Stimulated activated CD4-positive, alpha-beta T cell treated with anti-CD3 and anti-CD28 coated beads, Interleukin-15, amount 100 ng/mL, for 24 hours (primary cell): ENCODE measurements at places on chromosomes 1 and 21.

DNA sequence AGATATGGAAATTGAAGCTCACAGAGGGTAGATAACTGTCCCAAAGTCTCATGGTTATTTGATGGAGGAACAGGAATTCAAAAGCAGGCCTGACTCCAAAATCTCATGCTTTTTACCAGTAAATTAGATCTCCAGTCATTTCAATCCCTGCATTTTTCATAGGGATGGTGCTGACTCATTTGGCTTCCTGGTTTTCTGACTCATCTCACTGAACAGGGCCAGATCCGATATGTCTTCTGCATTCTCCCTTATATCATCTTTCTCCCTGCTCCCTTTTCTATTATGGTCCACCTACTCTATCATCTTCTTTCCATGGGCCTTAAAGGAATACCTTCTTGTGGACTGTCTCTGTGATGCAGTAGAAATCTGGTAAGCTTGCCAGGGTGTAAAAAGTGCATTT lies 187.2 kb downstream of the FGGY start:
- no peak for DNase-seq

DNA sequence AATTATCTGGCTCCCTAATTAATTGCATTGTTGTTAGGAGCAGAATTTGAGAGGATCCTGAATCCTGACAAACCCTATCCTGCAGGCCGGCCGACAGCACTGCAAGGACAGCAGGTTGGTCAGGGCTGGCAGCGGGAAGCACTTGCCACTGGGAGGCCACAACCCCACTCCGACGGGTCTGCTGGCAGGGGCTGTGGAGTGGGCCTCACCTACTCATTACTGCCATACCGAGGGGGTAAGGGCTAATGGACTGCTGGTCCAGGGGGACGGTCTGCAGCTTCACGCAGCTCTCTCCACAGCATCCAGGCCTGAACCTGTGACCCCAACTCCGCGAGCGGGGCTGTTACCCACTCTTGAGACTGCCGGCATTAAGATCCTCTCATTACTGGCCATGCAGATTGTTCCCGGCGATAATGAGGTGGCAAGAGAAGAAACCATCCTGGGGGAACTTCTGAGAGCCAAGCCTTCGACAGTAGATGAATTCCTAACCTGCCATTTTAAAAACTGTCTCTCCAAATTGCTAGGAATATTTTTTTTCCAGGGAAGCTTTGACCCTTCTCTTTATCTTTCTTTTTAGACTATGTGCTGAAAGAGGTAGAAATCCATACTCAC lies 501.3 kb downstream of the OMA1 start:
- no peak for DNase-seq

DNA sequence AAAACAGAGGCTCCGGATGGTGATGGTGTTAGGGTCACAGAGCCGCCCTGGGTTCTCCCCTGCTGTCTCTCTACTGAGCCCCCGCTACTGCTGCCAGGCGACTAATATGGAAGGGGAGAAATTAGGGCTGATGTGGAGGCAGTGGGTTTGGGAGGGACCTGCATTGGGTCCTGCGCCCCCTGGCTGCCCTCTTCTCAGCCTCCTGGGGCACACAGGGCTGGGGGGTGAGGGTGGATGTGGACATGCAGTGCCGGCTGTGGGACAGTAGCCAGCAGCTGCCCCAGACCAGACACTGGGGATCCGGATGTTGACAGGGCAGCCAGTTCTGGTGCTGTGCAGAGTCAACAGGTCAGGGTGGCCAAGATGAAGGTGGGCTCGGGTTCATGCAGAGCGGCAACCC lies 1.5 kb upstream of the CLCNKB start:
- DNase-seq: no peak

GRCh38 chr21:42112857-42113256 lies 41.7 kb downstream of the UMODL1 start:
- no peak for DNase-seq

- DNase-seq: no peak
Observed at GRCh38 chr1:1461721-1462317, 9.7 kb upstream of the ATAD3B start.

DNA sequence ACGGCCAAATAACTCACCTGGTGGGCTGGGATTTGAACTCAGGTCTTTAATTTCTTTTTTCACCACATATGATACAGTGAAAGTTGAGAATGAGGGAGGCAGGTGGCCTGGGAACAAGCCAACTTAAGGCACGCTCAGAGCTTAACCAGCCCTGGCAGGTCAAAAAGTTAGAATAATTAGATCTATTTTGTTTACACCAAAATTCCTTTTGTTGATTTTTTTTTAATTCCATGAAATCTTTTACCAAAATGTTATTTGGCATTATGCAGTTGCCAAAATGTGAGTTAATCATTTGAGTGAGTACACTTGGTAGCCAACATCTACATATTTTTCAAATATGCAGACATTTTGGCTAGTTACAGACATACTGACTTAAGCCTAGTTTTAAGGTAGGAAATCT lies 36.8 kb downstream of the LHX8 start:
- DNase-seq: no peak

- no peak for DNase-seq
Observed at GRCh38 chr1:229318056-229318455, 24.8 kb downstream of the CCSAP start.

- DNase-seq: peak; percentile 75
Observed at GRCh38 chr1:9455487-9456234, 83.6 kb upstream of the SLC25A33 start.

DNA sequence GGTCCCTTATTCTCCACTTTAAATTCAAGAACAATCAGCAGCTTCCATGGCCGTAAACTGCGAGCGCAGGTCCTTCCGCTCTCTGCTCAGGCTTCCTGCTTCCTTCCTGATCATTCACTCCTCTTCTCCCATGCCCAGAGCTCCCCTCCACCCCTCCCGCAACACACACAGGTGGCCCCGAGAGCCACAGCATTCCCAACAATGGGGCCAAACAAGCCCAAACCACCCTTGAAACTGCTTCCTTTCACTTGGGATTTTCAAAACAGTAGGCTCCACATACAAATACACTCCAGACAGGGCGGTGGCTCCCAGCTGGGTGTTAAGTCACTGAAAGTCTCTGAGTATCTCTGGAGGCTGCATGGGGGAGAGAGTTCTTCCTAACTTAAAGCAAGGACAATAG lies 11.4 kb downstream of the FAM89A start:
- no peak for DNase-seq

DNA sequence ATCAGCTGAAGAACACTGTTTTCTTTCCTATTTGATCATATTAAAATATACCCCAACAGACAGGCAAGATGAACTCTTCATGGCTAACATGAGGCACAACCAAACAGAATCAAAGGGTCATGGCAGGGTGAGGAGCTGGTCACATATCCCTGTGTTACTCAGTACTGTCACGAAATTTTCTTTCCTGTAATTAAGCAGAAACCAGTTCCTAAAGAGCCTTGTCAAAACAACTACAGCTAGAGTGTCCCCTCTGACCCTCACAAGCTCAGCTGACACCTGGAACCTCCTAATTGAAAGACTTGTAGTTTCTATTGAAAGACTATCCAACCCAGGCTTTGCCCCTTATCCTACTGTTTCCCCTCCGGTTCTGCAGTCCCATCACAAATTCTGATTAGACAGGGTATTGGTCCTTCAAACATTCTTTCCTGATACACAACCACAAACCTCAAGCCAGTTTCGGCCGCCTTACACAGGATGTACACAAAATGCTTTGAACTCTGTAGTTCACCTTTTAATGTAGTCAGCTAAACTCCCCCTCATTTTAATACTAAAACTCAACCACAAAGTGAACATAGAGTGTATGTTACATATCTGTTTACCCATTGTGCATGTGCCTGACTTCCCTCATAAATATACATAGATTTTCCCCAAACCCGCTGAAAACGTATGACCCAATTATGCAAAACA lies 651.9 kb downstream of the MRPL39 start:
- peak; percentile 2 for DNase-seq

GRCh38 chr1:115262886-115263285 lies 75.2 kb downstream of the NGF start:
- DNase-seq: no peak

DNA sequence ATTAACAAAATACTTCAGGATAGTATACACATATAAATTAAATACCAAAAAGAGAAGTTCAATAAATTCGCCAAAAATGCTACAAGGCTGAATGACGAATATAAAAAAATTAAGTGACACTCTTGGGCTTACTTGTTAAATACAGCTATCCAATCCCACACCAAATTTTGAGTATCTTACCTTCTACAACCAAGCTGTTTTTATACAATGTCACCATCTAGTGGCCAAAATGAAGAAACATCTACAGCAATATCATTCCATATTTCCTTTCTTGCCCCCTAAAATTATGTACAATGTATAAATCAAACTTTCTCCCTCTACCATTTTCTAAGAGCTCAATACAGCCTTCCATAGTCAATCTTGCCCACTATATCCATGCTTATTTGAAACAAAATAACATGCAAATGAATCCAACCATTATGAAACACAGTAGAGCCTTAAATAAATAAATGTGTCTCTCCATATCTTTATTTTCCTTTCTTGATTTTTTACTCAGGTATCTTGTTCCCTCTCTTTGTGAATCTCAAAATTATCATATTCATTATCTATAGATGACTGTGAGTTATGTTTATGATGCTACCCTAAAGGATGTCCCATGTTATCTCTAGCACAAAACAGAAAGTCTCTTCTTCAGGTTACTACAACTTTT lies 86.3 kb downstream of the ACBD6 start:
- DNase-seq: no peak

GRCh38 chr1:110150330-110151174 lies at the start of gene SLC6A17:
SLC6A17 (plus strand) TSS chr1:110150494; CDS start chr1:110166930, 16,436 bp downstream.
- DNase-seq: peak; percentile 81

- no peak for DNase-seq
Observed at GRCh38 chr1:233333086-233333485, 5.6 kb downstream of the MAP3K21 start.

DNA sequence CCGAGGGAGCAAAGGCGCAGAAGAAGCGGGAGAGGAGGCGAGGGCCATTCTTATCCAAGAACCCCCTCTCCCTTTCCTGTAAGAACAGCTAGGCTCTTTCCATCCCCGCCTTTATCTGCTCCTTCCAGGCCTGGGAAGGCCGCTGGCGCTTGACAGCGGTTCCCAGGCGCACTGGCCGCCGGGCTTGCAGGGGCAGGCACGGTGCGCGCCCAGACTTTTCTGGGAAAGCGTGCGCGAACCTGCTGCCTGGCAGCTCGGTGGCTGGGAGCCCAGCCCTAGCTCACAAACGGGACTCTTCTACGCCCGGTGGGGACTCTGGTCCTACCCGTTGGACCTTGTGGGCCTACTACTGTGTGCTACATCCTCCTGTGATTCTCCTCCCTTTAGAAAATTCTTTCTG lies 8.8 kb upstream of the IFNLR1 start:
- DNase-seq: no peak

DNA sequence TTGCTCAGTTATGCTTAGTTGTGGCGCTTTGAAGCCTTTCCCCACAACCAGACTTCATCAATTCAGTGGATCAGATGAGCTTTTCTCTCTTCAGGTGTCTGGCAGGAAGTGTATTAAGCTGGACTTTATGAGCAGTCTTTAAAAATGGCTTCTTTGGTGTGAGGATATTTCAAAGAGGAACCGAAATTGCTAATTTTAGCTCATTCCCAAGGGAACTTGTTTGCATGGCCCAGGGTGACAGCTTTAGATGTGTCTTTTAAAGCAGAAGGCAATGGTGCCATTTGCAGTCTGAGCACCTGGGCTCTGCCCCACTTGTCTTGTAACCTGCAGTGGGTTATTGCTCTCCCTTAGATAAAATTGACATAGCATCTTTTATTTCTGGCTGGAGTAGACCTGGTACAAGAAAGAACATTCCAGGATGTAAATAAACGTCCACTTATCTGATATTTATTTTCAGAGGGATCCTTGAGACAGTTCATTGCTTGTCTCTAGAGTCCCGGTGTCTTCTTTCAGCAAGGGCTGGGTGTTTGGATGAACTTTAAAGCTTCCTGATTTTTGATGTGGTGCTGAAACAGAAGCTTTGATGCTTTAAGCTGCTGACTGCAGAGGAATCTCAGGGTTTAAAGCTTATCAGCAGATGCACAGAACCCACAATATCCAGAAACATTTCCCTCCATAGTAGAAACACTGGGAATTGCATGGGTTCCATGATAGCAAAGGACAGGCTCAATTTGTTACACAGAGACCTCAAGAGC lies 241.7 kb downstream of the ADGRL2 start:
- no peak for DNase-seq

- no peak for DNase-seq
Observed at GRCh38 chr21:45954261-45954660, 27.3 kb upstream of the COL6A1 start.

- no peak for DNase-seq
Observed at GRCh38 chr21:45060675-45061311, 13.6 kb upstream of the ADARB1 start.

DNA sequence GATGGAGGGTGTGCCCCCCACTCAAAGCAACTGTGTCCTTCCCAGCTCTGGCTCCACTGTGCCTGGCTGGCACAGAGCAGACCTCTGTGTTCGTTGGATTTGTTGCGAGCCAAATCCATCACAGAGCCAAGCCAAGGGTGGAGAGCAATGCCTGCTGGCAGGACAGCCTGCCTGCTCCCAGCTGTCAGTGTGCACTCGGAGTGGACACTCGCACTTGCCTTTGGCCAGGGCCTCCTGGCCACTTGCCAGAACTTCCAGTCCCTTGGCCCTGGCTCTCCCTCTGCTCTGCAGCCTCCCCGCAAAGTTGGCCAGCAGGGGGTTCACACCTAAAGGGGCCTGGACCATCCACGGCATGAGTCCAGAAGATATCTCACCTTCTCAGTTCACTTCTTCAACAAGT lies 16.4 kb downstream of the HEYL start:
- no peak for DNase-seq

- no peak for DNase-seq
Observed at GRCh38 chr1:65942476-65942875, 149.8 kb downstream of the PDE4B start.

- no peak for DNase-seq
Observed at GRCh38 chr1:234543442-234544086, 64.6 kb upstream of the TARBP1 start.

- no peak for DNase-seq
Observed at GRCh38 chr1:218394989-218395388, 49.9 kb downstream of the TGFB2 start.

DNA sequence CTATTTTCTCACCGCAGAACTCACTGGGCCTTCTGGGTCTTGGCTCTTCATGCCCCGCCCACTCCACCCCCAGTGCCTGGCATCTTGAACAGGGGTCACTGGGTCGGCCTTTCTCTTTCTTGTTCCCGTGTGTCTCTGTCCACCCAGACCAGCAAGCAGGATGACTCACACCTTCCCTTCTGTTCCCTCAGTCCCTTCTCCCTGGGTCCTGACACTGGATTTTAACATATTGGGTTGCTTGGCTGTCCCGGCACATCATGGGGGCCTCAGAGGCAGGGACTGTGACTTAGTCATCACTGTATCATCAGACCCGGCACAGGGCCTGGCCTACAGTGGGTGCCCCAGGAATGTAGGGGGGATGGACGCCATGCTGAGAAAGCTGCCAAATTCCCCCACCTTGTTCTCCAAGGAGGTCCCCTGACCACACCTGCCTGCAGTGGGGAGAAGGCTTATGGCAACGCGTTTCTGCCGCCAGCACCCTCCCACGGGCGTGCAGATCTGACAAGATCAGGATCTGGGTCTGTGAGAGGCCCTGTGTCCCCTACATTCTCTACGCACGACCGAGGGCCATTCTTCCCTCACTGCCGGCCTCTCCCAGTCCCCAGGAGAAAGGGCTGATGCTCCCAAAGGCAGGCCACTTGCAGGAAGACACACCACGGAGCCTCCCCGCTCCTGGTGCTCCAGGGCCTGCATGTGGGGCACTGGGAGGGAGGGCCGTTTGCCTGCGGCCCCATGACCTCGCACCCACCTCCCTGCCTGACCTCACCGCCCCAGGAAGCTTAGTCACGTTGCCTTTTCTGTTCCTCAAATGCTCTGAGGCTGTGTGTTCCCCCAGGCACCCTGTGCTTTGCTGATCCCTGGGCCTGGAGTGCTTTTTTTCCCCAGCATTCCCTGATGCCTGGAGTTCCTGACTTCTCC lies 157.2 kb upstream of the TMEM51 start:
- no peak for DNase-seq
